ENCODE measurements at places on chromosomes 6 and 20.

- DNase-seq, result no peak
These were observed 10.2 kb downstream of the DLL1 start for GRCh38 chr6:170280689-170281045.

- no peak for DNase-seq
These were observed 54.1 kb upstream of the EXOC2 start for GRCh38 chr6:747028-747427.

DNA sequence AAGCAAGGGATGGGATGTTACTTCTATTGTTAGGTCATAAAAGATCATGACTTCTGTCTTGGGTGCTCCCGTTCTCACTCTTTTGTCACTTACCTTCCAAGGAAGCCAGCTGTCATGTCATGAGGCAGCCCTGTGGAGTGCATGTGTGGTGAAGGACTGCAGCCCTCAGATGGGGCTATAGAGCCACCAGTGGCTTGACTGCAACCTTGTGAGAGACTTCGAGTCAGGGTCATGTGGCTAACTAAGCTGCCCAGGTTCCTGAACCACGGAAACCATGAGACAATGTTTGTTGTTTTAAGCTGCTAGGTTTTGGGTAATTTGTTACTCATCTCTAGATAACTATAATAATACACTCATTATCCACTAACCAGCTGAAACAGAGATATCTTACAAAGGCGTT lies 477.1 kb downstream of the BTBD3 start:
- DNase-seq, result peak; percentile 13

DNA sequence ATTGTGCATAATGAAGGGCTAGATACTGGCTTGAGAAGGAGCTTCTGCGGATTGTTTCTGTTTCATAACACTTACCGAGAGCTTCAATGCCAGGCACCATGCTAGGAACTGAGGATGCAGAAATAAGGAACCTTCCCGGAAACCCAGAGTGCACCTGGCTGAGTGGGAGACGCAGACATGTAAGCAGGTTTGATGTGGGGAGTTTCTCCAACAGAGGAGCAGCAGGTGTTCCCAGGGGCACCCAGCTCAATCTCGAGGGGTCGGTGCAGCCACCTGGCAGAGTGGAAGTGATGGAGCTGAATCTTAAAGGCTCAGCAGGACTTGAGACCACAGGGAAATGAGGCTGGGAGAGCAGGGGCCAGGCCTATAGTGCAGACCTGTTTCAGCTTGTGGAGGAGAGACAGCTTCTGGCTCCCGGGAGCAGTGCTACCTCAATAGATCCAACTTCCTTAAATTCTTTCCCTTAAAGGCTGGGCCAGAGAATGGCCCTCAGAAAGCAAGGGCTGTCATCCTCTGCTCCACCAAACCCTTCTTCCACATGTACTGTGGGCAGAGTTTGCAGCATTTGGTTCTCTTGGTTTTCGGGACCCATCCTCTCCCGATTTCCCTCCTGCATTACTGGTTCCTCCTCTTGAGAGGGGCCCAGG lies 27.8 kb upstream of the SRC start:
- DNase-seq, result no peak

GRCh38 chr20:61739086-61739831 lies 326.4 kb downstream of the TAF4 start:
- no peak for DNase-seq

DNA sequence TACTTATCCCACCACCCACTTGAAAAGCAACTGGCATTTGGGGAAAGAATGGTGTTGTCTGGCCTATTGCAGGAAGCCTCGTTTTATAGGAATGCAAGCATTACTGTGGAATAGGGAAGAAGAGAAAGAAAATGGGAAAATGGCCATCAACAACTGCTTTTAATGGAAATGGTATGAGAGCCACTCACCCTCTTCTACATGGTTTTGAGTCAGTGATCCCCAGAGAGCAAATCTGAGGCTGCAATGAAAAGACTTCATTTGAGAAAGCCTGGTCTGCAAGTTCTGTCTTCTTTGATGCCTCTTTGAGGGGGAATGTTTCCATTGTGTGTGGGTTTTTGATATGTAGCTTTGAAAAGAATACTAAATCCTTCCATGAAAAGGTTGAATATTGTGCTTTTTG lies 172.3 kb upstream of the HDDC2 start:
- DNase-seq, result no peak

- DNase-seq, result no peak
These were observed 134.0 kb downstream of the TAF4 start for GRCh38 chr20:61931476-61932198.

- no peak for DNase-seq
These were observed 30.4 kb upstream of the IER3 start for GRCh38 chr6:30774701-30775100.

- no peak for DNase-seq
These were observed 869.9 kb downstream of the KIF16B start for GRCh38 chr20:15703171-15703911.

GRCh38 chr20:9514461-9515213 lies at the start of gene LAMP5:
LAMP5 (plus strand) TSS chr20:9514590; CDS start chr20:9514853, 263 bp downstream.
- DNase-seq, result peak; percentile 69

GRCh38 chr20:24899153-24899552 lies 49.9 kb upstream of the CST7 start:
- no peak for DNase-seq

- peak; percentile 35 for DNase-seq
These were observed 74.6 kb downstream of the SAMD3 start for GRCh38 chr6:130148181-130148580.

GRCh38 chr6:52284131-52284459 lies 447 bp downstream of the MCM3 start:
- DNase-seq, result peak; percentile 70

DNA sequence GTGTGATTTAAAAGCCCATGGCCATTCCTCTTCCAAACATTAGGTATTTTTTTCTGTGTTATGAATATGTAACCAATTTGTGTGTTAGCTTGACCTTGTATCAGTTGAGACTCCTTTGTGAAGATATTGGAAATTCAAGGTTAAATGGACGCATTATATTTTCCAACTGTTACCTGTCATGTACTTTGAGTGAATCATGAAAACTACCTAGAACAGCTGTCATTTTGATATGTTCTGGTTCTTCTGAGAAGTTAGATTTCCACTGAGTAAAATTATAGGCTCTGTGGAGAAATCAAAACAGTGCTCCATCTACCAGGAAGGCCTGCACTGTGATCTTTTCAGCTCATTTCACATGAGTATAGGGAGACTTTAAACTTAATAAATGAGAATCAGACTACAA lies 470.0 kb downstream of the NKAIN2 start:
- DNase-seq, result no peak

GRCh38 chr20:43727980-43728590 lies 1.3 kb upstream of the GTSF1L start:
- no peak for DNase-seq

DNA sequence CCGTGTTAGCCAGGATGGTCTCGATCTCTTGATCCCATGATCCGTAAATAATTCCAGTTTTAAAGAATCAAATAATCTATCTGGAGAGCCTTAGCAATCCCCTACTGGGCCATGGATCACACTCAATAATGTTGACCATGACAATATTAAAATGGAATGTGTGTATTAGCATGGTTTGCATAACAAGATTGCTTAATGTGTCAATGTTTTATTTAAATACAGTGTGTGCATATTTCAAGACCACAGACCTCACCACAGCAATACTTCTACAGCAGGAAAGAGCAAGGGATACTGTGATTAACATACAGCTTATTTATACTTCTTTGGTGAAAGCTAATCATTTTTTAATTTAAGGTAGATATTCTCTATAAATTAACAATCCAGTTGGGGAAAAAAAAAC lies 470.4 kb downstream of the TFAP2B start:
- no peak for DNase-seq

DNA sequence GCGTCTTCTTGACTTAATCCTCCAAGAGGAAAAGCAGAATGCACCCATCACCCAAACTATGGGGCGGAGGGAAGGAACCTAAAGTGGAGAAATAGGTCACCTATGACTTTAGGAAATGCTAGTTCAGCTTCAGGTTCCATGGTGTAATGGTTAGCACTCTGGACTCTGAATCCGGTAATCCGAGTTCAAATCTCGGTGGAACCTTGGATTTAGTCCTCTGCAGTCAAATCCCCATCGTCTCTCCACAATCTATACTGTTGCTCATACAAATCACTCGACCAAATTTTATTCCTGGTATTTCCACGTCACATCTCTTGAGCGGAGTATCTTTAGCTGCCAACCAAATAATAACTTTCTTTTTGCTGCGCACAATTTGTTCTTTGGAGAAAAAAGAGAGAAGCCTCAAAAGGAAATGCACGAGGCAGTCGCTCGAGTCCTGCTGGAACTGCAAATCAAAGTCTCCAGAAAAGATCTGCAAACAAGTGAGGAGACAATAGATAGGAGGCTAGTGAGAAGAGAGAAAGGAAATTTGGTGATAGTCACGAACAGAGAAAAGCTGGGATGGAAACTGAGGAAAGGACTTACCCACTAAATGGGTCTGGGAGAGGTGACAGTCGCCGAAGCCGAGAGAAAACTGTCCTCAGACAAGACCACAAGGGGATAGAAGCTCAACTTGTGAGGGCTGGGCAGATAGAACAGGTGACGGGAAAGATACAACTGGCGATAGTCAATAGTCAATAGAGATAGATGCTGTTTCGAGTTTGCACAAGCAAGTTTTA lies 16.6 kb downstream of the POM121L2 start:
- peak; percentile 66 for DNase-seq

- no peak for DNase-seq
These were observed 56.1 kb downstream of the NCOA3 start for GRCh38 chr20:47557791-47558190.

DNA sequence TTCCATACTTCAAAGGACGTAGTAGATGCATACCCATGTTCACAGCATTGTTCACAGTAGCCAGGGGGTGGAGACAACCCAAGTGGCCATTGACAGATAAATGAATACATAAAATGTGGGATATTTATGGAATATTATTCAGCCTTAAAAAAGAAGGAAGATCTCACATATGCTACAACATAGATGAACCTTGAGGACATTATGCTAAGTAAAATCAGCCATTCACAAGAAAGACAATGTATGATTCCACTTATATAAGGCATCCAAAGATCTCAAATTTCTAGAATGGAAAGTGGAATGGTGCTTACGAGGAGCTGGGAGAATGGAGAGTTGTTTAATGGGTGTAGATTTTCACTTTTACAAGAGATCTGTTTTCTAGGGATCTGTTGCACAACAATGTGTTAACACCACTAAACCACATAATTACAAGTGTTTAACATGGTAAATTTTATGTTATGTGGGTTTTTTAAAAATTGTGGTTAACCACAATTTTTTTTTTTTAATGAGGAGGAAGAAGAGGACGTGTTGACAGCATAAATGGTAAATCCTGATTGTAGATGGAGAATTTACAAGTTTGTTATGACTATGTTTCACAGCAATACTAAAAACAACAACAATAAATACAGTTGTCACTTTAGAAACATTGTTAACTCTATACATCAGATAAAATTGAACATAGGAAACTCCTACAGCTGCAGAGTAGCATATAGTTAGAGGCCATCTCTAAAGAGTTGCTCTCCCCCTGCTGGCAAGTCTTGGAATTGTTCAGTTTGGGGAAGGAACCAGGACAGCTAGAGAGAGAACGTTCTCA lies 41.6 kb downstream of the CCN2 start:
- peak; percentile 58 for DNase-seq

- no peak for DNase-seq
These were observed 5.4 kb downstream of the PTPN1 start for GRCh38 chr20:50515471-50516106.

GRCh38 chr20:36658300-36658699 lies 12.3 kb upstream of the SLA2 start:
- DNase-seq, result no peak

DNA sequence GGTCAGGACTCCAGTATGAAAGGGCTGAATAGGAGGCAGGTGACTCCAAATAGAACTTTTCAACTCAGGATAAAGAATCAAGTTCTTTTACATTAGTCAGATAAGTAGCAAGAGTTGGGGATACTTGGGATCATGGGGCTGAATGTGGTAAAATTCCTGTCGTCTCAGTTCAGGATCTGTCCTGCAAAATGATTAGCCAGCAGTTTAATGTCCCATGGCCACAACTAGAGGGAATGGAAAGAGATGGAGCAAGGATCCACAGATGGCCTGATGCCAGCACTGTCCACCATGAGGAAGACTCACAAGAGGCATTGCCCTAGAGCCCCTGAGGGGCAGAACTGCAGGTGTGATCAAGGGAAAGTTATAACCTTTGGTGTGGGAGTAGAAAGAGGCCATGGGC lies 2.1 kb downstream of the DEFB121 start:
- no peak for DNase-seq

DNA sequence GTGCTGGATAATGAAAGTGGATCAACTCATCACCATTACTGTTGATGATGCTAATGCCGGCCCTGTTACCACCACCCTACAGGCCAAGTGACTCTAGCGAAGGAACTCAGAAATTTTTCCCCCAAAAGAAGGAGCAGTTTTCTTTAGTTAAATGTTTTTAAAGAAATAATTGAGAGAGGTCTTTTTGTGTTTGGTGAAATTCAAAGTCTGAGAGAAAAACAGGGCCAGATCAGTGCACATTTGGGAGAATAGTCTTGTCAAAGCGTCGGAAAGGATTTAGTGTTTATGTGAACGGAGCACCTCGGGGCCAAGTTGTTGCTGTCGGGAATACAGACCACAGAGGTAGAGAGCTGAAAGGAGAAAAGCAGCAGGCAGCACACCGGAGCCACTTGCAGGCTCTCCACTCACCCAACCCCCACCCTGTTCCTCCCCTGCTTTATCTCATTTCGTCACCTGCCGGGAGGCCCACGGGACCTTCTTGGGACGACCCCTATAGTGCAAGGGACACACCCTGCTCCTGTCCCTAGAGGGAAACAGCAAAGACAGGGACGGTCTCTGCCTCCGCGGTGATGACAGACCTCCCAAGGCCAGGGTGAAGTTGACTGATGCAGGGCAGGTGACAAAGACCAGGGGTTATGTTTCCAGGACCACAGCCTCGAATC lies 6.8 kb downstream of the TFAP2B start:
- DNase-seq, result no peak

DNA sequence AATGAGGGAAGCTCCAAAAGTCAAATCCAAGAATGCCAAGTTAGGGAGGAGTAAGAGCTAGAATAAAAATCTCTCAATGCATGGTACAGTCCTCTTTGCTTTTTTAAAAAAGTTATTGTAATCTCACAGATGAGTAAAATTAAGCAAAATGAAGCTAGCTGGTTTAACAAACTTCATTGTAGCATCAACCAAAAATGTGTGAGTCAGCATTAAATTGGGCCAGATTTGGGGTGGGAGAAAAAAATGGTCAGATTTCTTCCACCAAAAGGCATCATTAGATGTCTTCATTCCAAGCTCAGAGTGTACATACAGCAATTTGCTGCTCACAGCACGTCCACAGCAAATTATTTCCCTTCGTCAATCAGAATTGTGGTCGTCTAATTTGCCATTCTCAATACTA lies 441.5 kb upstream of the FLRT3 start:
- DNase-seq, result no peak

- peak; percentile 61 for DNase-seq
These were observed 1.2 kb downstream of the PM20D2 start for GRCh38 chr6:89146718-89147700.

- no peak for DNase-seq
These were observed 20.4 kb downstream of the SNPH start for GRCh38 chr20:1286267-1287024.

DNA sequence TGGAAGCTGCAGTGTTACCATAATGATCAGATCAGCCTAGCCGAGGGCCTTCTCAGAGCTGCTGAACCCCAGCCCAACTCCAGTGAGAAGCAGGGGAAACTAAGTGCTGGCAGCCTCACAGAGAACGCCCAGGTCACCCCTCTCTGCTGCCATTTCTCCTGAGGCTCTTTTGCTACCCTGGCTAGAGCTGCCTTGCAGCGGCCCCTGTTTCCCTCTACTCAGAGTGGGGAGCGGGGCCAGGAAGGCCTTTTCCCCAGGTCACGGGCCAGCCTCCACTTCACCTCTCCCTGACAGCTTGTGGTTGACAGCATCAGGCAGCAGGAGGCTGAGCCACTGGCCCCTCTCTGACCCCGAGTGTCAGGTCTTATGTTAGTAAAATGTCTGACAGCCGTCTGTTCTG lies 22.7 kb downstream of the ACTR5 start:
- DNase-seq, result no peak

Measured in iPS-NIHi11 (cell line).